RPMI7951 (cell line): ENCODE measurements at places on chromosomes 1 and 21.
A peak's percentile ranks its signal among the peaks of the same experiment; 100 is the strongest.

DNA sequence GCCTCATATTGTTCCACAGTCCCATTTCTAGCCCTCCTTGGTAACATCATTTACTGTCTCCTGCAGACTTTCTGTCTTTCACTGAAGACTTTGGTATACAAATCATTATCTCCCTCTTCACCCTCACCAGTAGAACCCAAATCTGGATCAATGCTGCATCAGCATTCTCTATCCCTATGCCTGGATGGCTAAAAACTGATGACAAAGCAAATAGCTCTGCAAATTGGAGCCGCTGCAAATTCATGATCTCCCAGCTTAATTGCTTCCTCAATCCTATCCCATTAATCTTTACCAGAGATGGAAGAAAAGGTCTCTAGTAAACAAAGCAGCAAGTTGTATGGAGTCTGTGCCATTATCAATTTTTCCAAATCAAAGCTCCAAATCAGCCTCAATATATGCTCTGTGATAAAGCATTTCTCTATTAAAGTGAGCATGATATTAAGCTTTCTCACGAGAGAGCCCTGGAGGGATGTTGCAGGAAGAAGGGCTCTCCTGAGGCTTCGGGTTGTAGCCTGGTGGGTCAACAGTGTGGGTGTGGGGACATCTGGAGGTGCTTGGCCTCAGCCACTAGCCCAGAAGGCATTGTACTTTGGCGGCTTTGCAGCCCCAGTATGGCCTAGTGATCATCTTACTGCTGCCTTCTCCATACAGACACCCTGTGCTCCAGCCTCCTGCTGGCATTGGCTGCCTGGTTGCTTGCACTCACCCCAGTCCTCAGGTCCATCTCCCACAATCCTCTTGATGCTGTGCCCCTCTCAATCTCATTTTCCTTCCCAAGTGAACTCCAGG lies 46.2 kb upstream of the COL24A1 start:
- DNase-seq: no peak

DNA sequence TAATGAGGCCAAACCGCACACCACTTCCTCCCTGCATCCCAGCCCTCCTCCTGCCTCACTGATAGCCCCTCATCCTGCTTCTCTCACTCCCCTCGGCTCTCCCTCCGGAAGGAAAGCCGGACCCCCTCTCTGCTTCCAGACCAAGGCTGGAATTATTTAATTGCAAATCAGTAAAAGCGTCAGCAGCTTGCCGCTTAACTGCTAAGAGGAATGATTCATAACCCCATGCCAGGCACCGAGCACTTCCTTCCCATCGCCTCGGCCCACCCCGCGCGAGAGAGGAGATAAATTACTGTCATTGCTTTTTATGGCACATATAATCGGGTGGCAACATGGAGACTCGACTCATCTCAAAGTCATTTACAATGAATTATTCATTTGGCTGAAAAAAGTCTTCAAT lies 77.3 kb downstream of the UBIAD1 start:
- DNase-seq: no peak

- no peak for DNase-seq
Observed at GRCh38 chr1:15060104-15060503, 93.4 kb upstream of the TMEM51 start.

GRCh38 chr1:181531951-181532600 lies 48.8 kb downstream of the CACNA1E start:
- no peak for DNase-seq

DNA sequence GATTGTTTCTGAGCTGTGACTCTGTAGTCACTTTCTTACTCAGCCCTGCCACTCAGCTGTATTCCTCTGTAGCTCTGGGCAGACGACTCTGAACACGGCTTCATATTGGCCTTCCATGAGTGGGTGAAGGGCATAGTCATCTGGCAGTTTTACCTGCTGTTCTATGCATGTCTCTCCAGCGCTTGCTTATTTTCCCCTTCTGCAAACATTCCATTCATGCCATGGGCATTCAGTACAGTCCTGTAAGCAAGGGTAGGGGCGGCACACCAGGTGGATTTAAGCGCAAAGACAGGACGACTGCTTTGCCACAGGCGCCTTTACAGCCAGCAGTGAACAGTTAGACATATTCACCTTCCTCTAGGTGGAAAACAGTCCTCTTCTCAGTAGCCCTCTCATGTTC lies 4.4 kb upstream of the WDR26 start:
- no peak for DNase-seq

GRCh38 chr1:51299981-51300670 lies 30.2 kb downstream of the TTC39A start:
- no peak for DNase-seq

DNA sequence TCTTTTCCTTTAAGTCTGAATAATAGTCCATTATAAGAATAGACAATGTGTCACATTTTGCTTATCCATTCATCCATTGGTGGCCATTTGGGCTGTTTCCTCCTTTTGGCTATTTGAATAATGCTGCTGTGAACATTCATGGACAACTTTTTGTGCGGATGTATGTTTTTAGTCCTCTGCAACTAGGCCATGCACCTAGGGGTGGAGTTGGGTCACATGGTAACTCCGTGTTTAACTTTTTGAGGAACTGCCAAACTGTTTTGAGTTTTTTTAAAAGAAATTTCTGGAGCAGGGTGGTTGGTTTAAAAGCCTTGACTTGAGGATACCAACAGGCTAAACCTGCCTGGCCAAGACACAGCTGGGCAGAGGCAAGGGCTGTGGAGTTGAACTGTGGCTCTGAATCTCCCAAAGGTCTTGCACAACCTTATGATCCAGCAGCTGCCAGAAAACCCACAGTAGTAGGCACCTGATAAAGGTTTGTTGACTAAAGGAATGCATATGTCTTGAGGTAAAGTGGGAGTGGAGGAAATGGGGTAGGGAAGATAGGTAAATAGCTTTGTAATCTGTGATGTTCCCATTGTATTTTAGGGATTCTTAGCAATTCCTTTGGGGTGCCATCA lies 5.6 kb upstream of the RPTN start:
- DNase-seq: no peak

DNA sequence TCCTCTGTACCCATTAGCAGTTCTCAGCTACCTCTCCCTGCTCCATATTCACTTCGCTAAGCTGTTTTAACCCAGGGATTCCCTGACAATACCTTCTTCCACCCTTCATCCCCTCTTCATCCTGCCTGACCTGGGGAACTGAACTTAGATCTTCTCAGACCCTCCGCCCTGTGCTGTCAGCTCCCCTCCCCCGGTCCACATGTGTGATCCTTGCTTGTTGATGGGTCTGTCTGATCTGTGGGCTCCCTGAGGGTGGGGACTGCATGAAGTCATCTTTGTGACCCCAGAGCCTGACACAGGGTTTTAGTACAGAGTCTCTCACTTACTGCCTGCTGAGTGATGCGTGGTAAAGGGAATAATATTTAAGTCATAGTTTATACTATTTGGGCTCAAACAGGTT lies 11.8 kb downstream of the CHAF1B start:
- DNase-seq: no peak

- DNase-seq: no peak
Observed at GRCh38 chr1:39852876-39853275, 30.4 kb downstream of the TRIT1 start.

GRCh38 chr21:40179166-40179565 lies 311.9 kb downstream of the PCP4 start:
- DNase-seq: no peak

- DNase-seq: no peak
Observed at GRCh38 chr1:55639051-55639450, 423.9 kb upstream of the USP24 start.

DNA sequence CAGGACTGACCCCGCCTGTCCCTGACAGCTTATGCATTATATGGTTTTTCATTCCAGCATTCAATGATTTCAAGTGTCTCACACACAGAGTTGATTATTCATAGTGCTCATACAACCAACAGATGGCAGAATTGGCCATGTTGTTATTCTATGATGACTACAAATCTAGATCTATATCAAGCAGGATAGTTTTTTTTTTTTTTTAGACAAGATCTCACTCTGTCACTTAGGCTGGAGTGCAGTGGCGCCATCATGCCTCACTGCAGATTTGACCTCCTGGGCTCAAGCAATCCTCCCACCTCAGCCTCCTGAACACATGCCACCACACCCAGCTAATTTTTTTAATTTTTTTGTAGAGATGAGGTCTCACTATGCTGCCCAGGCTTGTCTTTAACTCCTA lies 40.1 kb upstream of the LRRC8D start:
- DNase-seq: peak; percentile 63

DNA sequence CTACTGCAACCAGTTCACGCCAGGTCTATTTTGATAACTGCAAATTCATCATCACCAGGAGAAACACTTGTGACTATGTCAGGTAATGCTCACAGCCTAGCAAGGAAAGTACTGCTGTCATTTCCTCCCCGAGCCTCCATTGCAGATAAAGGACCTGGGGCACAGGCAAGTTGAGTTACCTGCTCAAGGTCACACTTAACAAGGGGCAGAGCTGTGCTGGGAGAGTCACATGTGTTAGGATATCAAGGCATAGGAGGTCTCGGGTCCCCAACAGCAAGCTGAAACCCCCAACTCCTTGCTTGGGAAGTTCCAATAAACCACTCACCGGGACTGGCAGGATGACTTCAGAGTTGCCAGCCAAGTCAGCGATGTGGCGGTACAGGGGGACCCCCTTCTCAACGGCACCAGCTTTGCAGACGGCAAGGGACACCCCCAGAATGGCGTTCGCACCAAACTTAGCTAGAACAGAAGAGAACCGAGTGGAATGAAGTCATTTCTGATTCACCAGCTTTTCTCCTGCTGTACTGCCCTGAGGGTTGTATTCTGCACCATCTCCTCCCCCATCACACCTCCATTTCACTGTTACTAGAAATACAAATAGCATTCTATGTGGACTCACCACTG lies 11.6 kb downstream of the ENO1 start:
- DNase-seq: peak; percentile 43

DNA sequence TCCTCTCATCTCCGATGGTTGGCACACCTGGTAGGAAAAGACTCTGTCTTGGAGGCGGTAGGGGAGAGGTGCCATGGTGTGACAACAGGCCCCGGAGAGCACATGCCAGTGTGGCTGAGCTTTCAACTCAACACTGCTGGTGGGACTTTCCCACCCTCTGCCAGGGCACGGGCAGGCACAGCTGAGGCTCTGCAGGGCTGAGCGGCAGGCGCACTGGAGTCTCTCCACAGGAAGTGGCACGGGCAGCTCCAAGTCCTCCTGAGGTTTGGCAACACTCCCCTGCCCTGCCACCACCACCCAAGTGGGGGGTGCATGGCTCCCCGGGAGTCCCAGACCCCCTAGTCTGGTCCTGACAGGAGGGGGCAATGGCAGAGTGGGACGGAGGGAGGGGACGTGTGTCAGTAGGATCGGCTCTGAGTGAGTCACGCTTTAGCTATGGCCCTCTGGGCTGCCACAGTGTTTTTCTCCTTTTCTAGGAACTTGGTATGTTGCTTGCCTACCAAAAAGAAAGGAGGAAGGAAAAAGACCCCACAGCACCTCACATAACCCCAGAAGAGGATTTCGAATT lies 27.3 kb upstream of the EVA1B start:
- peak; percentile 95 for DNase-seq

GRCh38 chr1:231720652-231721325 lies 94.2 kb downstream of the DISC1 start:
- DNase-seq: no peak

- no peak for DNase-seq
Observed at GRCh38 chr1:10962483-10962882, 50.0 kb upstream of the TARDBP start.

DNA sequence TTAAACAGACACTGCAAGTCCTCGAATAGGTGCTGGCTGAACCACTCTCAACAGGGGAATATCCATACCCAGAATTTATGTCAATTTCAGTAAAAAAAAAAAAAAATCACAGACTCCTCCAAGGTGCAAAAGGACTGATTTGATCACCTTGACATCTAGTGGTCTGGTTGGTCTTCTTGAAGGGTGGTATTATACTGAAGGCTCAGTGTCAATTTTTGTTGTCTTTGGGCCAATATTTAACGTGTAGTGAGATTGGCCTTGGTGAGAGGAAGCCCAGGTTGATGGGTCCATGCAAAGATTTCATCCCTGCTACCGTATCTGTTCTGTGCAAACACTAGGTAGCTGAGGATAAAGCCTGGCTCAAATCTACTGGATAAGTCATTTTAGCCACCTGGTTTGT lies 4.0 kb upstream of the GBP5 start:
- DNase-seq: peak; percentile 15

- DNase-seq: no peak
Observed at GRCh38 chr1:82395440-82395839, 594.7 kb downstream of the ADGRL2 start.
